NCI-H774 (cell line): ENCODE measurements at places on chromosomes 16 and 17.
A peak's percentile ranks its signal among the peaks of the same experiment; 100 is the strongest.

GRCh38 chr16:68445458-68445857, 2.9 kb downstream of the SMPD3 start:
- peak; percentile 53 for DNase-seq

- no peak for DNase-seq
These were observed 23.8 kb downstream of the LITAF start for GRCh38 chr16:11562941-11563340.

DNA sequence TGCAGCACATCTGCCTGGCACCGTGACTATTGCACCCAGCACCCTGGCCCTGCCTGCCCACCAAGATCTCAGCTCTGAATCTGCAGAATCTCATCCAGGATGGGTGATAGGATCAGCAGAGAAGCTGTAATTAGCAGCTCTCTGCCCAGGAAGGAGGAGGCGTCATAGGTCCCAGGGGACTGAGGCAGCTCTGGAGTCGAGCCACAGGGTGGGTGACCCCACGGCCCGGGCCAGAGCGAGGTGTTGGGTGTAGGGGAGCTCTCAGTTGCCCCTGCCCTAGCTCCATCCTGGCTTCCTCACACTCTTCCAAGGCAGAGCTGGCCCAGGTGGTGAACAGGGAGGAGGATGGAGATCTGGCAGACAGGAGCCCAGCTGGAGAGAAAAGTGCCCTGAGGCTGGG, 18.2 kb upstream of the FAM83G start:
- DNase-seq, result no peak

GRCh38 chr16:57098188-57098841, 5.9 kb downstream of the CPNE2 start:
- no peak for DNase-seq

DNA sequence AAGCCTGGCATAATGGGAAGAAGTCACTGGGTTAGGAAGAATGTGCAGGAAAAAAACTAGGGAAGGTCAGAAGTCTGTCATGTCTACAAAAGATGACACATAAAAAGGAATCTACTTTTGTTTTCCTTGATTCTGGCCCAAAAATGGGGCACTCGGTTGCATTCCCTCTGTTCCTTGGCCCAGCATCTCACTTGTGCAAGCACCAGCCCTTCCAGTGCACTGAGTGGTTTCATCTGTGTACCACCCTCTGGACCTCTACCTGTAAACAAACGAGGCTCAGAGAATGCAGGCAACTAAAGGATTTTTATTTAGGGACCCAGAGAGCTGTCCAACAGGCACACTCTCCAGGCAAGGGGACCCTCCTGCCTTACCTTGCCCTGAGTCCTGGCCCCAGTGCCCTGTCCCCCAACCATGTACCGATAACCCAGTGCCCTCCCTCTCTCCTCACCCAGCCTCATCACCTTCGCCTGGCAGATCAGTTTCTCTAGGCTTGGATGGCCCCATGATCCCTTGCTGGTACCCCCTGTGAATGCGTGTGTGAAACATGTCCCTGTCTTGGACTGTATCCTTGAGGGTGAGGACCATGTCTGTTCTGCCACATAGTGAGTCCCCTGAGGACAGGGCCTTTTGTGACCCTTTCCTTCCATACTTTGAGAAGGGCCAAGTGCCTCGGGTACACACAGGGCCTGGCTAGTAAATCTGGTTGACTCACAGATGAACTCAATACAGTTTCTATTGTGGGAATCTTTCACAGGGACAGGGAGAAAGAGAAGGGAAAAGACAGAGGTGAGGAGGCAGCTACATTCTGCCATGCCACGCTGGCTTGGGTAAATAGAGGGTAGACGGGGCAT, 13.3 kb downstream of the NXPH3 start:
- DNase-seq, result no peak

GRCh38 chr17:51120357-51120738, 320 bp downstream of the SPAG9 start:
- DNase-seq, result no peak

DNA sequence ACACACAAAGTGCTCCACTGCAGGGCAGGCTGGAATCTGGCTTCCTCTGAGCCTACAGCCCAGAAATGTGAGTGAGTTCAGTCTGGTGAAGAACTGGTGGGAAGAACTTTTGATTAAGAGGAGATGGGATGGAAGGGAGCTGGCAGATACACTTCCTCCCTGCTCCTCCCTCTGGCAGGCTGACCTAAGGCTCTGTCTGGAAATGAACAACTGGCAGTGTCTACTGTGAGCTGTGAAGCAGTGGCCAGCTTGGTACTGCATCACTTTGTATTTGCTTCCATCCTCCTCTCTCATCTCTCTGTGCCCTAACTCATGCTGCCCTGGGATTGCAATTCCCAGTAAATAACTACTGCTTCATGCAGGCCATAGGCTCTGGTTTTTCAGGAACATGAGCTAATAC, 45.6 kb downstream of the MAF start:
- no peak for DNase-seq

DNA sequence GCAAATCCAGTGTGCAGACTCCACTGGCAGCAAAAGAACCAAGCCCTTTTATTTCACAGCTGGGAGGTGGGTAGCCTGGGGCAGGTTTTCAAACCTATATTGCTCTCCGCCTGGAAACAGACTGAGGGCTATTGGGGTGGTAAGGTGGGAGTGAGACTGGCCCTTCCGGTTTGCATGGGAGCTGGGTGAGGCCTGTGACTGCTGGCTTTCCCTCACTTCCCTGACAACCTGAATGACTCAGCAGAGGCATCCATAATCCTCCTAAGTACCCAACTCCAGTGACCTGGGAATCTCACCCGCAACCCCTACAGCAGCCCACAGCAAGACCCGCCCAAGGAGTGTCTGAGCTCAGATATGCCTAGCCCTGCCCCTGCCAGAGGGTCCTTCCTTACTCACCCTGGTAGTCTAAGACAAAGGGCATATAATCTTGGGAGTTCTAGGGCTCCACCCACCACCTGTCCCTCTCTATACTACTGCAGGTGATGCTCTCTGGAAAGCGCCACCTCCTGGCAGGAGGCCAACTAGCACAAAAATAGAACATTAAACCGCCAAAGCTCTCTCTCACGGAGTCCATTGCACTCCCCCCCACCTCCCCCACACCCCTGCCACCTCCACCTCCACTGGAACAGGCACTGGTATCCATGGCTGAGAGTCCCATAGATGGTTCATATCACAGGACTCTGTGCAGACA, 602.0 kb upstream of the C16orf82 start:
- no peak for DNase-seq

- DNase-seq, result no peak
These were observed 7.9 kb downstream of the MSI2 start for GRCh38 chr17:57264250-57264649.

GRCh38 chr17:4165301-4166010, 22.5 kb downstream of the CYB5D2 start:
- no peak for DNase-seq

DNA sequence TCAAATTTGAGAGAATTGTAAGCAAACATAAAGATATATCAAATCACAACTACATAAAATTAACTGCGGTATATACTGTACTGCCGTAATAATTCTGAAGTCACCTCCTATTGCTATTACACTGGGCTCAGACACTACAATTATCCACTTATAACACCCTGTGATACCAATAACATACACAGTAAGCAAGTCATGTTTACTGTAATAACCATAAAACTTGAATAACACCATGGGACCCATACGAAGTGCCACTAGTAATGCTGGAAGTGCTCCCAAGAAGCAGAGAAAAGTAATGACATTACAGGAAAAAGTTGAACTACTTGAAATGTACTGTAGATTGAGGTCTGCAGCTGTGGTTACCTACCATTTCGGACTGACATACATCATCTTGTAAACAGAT, 24.0 kb downstream of the CMC2 start:
- DNase-seq, result no peak

- no peak for DNase-seq
These were observed 8.8 kb upstream of the GJD3 start for GRCh38 chr17:40373324-40373723.

- no peak for DNase-seq
These were observed 13.3 kb downstream of the FLII start for GRCh38 chr17:18245038-18245776.

DNA sequence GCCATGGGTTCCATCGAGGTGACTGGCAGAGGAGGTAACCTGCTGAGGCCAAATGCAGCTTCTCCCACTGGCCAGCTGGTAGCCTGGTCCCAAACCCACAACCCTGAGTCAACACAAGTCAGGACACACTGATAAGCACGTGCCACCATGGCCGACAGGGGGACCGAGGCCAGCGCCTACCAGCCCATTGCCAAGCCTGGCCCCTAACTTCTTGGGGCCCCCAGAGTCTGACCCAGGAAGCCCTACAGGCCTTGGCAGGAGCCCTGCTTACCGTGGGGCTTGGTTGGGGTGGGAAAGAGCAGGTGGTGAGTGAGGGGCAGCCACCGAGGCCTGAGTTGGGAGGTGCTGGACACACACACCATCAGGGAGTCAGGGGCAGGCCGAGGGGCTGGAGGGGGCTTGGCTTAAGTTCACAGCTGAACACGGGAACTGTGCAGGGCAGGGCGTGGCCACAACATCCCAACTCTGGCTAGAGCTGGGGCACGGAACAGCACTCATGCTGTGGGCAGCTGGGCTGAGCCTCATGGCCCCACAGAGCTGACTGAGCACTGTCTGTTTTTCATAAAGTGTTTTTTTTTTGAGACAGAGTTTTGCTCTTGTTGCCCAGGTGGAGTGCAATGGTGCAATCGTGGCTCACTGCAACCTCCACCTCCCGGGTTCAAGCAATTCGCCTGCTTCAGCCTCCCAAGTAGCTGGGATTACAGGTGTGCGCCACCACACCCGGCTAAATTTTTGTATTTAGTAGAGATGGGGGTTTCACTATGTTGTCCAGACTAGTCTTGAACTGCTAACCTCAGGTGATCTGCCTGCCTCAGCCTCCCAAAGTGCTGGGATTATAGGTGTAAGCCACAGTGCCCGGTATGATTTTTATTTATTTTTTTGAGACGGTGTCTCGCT, 5.5 kb downstream of the MRPL28 start:
- no peak for DNase-seq

DNA sequence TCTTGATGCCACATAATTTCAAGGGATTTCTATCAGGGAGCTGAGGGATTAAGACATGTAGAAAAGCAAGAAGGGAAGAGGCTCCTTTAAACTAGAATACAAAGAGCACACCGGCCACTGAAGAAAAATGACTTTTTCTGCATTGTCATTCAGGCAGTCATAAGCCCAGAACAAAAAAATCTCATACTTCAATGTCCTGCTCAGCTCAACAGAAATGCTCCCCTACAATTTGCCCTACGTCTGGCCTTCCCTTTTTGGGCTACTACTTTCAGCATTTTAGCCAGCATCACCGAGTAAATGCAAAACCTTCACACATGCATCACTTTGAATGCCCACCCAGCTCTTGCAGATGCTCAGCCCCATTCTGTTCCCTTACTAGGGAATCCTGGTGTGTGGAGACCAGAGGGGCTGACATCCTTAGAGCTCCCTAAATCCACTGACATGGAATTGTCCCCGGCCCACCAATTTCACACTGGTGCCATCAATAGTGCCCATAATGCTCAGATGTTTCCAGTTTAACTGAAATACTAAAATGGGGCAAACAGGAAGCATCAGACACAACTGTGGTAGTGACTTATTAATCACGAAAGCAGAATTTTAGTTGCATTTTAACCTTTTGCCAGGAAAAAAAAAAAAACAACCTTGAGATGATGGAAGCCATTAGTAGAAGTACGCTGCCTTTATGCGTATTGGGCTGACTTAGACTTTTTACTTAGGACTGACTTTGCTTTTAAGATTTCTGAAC, 2.7 kb downstream of the MAP3K14 start:
- no peak for DNase-seq

GRCh38 chr17:15232517-15232915, 32.6 kb downstream of the PMP22 start:
- DNase-seq, result no peak

DNA sequence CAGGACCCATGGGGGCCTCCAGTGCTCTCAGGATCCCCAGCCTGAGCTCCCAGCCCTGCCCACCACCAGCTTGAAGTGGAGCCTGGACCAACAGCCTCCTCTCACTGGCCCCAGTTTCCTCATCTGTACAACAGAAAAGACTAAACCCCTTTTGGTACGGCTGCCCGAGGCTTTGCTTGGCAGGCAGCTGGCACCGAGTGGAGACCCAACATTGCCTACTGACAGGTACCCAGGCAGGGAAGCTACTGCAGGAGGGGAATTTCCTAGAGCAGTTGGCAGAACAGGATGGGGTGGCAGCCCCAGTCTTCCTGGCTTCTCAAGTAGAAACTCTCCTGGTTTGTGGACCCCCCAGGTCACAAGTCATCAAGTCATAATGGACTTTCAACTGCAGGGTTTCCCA, 14.2 kb downstream of the SREBF1 start:
- no peak for DNase-seq

DNA sequence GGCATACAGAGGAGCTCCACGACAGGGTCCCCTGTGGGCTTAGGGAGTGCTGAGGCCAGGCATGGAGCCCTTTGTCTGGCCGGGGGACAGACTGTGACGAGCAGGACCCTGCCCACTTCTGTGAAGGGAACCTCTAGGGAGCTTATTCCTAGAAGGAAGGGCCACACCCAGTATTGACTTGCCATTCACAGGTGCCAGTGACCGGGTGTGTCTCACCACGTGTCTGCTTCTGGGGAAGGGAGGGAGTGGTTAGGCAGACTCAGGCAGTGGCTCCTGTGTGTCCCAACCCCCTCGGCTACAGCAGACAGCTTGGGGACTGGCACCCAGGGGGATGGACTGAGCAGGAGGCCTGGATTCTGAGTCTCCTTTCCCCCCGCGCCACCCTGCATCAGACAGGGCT, 57.2 kb downstream of the SOCS1 start:
- DNase-seq, result no peak

GRCh38 chr17:50605429-50605828, 29.3 kb upstream of the ABCC3 start:
- no peak for DNase-seq

DNA sequence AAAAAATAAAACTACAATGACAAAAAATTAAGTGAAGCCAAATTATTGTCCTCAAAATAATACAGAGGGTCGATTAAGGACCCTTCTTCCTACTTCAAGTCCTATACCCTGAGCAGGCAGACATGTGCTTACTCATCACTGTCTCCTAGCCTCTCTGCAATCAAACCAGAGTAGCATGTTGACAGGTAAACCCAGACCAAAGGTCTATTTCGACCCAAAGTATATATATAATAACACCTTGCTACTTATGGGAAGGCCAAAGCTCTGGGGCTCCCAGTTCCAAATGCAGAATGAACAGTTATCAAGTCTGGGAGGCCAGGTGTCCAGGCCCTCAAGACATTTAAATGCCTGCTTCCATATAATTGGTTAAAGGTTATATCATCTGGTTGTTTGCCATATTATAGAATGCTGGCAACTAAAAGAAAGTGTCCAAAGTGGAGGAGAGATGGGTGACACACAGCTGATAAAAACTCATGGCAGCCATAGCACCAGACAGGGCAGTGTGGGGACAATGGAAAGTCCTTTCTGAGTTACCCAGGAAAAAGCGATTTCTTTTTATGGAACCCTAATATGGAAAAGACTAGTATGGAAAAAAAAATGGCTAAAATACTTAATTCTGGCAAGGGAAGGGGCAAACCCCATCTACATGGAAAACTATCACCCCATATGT, 53.6 kb downstream of the N4BP1 start:
- no peak for DNase-seq

GRCh38 chr17:38729886-38730525, at the start of gene CISD3:
CISD3 (plus strand) TSS chr17:38730341; CDS start chr17:38730359, 18 bp downstream.
- DNase-seq, result peak; percentile 97
